ENCODE measurements at places on chromosomes 3 and 15. TPM values are rescaled to one million over a fixed set of nuclear protein-coding genes. Genes with fewer than 3 reads are reported as not detected.

The PCLAF gene
- 0.35 TPM for total RNA-seq

The GOLGA8O gene
- total RNA-seq: 1.5 TPM

The CLCN2 gene
- total RNA-seq: 3.8 TPM

The PARP15 gene
- total RNA-seq: 2.9 TPM

The CLDN16 gene
- not detected for total RNA-seq

All from mesenteric fat pad (tissue), 1 donor.